ENCODE measurements at places on chromosomes 4 and X.
A peak's percentile ranks its signal among the peaks of the same experiment; 100 is the strongest.

- DNase-seq: no peak
These were observed 660 bp downstream of the GEMIN8 start for GRCh38 chrX:14029039-14029424.

DNA sequence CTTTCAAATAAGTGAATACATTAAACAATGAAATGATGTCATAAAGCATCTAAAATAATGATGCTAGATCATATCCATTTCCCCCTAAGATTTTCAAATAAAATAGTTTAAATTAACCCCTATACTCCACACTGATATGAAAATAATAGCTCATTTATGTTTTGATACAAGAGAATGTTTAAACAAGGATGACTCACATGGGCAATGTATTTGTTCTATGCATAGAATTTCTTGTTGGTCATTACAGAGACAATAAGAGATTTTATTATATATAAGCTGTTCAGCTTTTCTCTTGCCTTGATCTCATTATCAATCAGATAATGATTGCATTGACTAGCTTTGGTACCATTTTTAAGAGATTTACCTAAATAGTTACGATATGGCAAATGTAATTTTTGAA is 411.7 kb downstream of the ARHGAP24 start:
- DNase-seq: no peak

GRCh38 chrX:17994429-17994828 is 133.3 kb upstream of the RAI2 start:
- no peak for DNase-seq

DNA sequence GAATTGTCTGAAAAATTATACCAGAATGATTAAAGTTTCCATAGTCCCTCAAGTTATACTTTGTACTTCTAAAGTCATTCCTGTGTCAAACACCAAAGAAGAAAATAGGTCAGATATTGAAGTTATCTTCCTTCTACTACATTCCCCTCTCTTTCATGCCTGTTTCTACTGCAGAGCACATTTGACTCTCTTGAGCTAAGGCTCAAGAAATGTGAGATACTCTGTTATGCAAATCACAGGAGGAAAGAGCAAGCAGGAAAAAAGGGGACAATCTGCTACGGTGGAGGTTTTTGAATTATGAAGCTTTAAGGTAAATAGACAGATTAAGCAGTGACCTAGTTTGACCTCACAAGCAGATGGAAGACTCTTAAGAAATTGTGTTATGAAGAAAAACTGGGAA is 198.9 kb upstream of the LDB2 start:
- DNase-seq: no peak

DNA sequence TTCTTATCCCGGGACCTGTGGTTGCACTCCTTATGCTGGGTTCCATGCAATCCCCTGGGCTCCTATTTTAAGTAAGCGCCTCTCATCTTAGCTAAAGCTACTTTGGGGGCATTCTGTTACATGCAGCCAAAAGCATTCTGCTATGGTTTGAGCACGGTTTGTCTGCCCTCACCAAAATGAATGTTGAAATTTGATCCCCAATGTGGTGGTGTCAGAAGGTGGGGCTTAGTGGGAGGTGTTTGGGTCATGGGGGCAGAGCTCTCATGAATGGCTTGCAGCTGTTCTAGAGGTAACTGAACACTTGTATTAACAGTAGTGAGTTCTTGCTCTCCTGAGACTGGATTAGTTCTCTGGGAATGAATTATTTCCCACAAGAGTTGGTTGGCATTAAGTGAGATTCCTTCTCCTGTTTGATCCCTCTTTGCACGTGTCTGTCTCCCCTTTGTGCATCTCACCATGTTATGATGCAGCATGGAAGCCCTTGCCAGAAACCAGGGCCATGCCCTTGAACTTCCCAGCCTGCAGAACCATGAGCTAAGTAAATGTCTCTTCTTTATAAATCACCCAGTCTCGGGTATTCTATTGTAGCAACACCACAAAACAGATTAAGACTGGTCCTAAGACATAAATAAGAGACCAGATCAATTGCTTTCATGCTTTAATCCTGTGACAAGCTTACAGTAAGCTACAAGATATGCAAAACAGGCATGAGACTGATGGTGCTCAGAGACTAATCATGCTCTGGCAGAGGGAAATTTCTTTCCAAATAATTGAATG is 141.8 kb downstream of the TSPAN5 start:
- DNase-seq: no peak

DNA sequence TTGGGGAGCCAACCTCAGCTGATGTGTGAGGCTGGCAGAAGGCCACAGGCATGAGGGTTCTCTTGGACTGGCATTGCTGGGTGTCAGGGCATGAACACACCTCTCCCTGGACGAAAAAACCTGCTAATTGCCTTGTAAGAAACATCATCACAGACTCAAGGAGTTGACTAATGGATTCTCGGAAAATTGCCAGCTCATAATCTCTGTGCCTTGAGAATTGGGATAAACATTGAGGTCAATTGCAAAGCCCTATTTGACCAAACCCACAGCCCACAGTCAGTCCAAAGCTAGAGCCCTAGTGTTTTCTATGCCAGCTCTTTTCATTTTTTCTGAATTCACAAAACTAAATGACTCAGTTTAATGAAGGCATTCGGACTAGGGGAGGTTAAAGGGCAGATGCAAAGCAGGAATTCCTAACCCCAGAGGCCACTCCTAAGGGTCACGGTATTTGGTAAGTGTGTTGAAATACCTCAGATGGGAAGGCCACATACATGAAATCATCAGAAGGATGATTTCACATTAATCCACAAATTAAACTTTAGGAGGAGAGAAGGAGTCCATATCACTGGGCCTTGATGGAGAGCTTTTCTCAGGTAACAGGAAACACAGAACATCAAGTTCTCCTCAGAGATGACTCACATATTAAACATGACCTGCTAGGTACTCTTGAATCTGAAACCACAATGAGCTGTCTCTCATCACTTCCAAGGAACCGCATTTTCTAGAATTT is 39.0 kb upstream of the RASL11B start:
- DNase-seq: no peak

GRCh38 chr4:109315818-109316217 is 13.4 kb upstream of the COL25A1 start:
- DNase-seq: no peak

DNA sequence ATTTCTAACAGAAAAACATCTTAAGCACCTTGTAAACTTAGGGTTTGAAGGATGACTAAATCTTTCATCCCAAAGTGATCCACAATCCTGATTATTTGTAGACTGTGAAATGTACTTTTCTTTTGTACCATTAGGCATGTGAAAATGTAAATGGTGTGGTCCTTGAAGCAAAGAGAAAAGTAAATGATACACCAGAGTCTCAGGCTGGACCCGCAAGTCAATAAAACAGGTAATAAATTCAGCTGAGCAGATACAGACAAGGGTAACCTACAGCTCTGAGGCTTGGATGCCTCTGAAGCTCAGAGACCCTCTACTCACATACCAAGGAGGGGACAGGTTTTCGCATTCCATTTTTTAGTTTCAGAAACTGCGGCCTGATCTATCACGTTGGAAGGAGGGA is 2.8 kb upstream of the LAP3 start:
- DNase-seq: no peak

DNA sequence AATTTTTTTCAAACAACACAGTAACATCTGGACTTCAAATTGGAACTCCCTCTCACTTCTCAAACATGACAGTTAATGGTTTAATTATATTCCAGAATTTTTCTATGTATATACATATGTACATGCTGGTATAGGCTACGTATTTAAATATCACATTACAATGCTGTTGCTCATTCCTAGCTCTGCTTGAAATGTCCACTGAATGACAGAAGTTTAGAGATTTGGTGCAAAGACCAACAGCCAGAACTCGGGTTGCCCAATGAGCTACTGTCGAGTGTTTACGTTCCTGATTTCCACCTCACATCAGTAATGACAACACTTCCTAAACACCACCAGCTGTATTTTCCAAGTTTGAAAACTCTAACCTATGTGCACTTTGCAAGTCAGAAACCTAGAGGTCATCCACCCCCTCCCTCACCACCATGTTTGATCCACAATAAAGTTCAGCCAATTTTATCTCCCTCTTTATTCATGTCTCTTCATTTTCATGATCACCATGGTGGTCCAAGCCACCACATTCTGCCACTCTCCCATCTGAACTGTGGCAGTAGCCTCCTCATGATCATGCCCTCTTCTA is 49.3 kb upstream of the RPL34 start:
- no peak for DNase-seq

DNA sequence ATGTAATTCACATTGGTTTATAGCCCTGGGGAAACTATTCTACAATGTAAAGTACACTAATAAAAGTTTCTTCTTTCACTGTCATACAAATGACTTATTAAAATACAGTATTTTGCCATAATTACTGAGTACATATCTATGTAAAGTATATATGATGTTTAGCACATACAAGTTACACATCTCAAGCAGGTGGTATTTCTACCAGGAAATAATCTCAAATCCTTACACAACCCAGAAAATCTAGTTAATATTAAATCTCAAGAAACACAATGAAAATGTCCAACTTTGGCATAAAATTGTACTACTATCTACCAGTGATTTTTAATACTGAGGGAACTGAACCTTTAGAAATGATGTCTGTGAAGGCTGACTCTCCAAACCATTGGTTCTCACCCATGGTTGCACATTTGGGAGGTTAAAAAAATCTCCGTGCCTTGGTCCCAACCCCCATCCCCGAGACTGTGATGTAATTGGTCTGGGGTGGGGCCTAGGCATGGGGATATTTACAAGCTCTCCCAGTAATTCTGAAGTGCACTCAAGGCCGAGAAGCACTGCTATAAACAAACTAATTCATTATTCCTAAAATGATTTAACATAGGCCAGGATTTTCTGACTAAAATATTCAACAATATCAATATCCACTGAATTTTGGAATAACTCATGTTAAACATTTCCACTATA is 27.6 kb downstream of the MAP3K15 start:
- DNase-seq: no peak

DNA sequence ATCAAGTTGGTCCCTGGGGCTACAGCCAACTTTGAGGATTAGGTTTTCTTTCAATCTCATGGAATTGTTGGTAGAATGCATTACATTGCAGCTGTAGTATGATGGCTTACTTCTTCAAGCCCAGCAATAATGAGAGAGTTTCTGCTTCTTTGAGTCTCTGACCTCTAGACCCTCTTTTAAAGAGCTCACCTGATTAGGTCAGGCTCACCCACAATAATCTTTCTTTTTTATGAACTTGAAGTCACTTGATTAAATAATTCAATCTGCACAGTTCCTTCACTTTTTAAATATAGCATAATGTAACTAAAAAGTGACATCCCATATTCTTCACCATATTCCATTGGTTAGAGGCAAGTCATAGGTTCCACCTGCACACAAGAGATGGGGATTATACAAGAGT is 547.5 kb upstream of the CT83 start:
- DNase-seq: no peak

- DNase-seq: no peak
These were observed 96.8 kb downstream of the ARSJ start for GRCh38 chr4:113882668-113883067.

DNA sequence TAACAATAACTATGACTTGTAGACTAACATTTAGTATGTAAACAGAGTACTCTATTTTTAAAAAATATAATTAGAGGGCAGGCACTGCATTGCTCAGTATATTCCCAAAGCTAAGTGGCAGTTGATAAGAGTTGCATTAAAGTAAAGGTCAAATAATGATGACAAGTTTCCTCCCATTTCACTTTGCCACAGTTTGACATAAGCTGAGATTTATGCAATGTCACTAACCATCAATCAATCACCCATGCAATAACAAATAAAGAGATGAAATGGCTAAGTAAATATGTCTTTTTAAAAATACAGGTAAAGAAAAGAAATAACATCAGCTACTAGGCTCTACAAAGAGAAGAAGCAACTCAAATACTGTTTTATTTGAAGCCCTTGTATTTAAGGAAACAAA is 673.4 kb downstream of the PCDH18 start:
- no peak for DNase-seq

DNA sequence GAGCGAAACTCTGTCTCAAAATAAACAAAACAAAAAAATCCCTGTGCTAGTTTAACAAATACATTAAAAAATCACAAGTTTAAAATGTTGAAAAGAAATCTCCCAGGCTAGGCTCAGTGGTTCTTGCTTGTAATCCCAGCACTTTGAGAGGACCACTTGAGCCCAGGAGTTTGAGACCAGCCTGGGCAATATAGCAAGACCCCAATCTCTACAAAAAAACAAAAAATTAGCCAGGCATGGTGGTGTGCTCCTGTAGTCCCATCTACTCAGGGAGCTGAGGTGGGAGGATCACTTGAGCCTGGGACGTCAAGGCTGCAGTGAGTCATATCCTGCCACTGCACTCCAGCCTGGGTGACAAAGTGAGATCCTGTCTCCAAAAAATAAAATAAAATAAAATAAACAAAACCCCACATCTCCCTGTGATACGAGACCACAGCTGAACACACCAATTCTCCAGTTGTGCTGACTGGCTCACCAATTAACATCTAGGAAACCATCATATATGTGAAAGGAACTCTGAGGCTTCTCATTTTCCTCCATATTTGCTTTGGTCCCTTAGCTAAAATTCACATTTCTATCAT is 7.3 kb downstream of the RPS4X start:
- no peak for DNase-seq

DNA sequence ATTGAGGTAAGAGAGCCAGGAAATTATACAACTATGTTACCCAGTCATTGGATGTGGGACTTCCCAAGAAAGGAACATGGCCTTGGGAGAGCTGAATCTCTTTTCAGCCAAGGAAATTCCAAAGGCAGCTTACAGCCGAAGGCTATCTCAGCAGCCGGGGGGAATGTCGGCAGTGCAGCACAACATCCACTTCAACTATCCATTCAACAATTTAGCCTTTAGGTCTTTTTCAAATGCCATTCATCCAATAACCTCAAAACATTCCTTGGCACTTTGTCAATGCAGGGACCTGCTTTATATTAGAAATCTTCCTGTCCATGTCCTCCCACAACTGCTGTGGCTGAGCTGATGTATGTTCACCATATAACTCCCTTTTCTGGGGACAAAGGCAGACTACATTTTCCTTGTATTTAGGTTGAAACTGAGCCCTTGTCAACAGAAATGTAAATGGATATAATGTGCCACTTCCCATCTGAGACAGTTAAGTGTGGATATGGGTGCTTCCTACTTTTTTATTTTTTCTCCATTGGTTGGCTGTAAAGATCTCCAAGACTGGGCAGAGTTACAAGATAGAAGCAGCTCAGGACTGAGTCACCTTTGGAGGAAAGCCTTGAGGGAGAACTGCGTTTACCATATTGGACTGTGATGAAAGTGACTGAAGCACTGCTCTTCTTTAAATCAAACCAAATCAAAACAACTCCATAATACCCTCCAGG is 94.8 kb downstream of the GPRIN3 start:
- DNase-seq: no peak

- no peak for DNase-seq
These were observed 123.2 kb upstream of the FAM9C start for GRCh38 chrX:13167481-13168231.

DNA sequence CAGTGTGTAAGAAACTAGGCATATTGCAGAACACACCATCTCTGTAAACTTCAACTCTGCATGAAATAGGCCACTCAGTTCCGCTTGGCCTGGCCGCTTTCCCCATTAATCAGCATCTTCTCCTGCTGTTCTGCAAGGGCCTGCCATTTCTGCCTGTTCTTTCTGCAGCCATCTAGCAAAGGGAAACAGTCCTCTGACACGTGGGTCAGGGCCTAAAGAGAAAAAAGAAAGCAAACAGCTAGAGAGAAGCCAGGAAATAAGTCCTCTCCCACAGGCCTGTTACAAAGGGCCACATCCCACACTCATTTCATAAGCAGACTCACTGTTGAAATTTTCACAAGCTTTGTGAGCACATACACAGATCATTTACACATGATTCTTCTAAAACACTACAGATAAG is 130.1 kb downstream of the PDE5A start:
- peak; percentile 15 for DNase-seq

- no peak for DNase-seq
These were observed 217.3 kb downstream of the CHRDL1 start for GRCh38 chrX:110578270-110578669.
